ENCODE measurements at places on chromosomes 5 and 9.

DNA sequence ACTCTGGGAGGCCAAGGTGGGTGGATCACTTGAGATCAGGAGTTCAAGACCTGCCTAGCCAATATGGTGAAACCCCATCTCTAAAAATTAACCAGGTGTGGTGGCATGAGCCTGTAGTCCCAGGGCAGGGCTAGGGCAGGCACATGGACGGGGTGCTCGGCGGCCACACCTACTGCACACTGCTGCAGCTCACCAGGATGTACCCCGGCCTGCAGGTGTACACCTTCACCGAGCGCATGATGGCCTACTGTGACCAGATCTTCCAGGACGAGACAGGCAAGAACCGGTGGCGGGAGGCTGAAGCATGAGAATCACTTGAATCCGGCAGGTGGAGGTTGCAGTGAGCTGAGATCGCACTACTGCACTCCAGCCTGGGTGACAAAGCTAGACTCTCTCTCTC, 3.2 kb downstream of the ST6GALNAC4 start:
- DNase-seq = no peak

DNA sequence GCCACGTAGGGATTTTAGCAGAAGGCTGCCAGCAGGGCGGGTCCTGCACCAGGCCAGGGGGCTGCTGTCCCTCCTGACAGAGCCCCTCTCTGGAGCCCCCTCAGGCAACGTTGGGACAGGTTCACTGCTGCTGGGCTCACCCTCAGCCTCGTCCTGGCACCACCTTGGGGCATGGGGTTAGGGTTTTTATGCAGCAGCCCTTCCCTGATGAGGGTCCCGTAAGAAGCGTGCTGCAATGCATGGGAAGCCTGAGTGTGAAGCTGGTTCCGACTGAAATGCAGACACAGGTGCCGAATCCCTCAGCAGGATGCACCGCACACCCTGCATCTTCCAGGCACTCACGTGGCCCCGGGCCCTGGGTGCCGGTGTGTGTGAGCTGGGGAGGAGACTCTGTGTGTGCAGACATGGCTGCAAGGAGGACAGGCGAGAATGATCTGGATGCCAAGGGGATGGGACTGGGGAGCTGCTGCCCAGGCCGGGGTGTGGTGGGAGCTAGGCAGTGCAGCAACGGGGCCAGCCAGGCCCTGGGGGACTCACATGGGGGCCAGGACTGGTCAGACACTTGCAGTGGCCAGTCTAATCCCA, 27.1 kb downstream of the ZDHHC11B start:
- DNase-seq = no peak

DNA sequence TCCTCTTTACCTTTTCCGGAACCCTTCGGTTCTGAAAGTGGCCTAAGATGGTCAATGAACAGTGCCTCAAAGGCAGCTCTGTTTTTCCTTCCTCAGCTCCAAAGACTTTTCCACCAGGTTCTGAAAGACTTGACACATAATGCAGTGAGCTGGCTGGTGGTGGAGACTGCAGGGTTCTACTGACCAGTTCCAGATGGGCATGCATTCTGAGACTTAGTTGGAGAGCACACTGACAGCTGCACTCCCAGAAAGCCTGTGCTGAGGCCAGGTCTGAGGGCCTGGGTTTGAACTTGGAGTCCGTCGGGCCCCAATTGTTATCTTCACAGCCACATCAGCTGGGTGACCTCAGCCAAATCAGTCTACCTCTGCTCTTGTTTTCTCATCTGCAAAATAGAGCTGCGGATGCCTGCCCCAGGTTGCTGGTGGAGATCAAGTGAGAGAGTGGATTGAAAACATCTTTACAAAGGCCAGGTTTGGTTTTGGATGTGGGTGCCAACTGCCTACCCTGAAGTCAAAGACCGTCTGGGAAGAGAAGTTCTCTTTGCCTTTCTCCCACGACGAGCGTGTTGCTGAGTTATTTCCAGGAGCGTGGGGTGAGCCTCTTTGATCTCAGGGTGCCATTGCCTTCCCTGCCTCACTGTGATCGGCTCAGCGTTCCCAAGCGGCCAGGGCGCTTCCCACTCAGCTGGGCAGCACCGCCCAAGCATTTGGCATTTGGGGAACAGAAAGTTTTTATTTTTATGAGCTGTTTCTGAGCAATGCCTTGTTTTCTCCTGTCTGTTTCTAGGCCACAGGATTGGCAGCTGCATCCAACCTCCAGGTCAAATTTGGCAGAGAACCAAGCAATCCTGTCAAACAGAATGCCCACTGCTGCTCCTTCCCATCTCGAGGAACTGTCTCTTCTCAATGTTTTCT, 54.9 kb downstream of the RAD23B start:
- no peak for DNase-seq

DNA sequence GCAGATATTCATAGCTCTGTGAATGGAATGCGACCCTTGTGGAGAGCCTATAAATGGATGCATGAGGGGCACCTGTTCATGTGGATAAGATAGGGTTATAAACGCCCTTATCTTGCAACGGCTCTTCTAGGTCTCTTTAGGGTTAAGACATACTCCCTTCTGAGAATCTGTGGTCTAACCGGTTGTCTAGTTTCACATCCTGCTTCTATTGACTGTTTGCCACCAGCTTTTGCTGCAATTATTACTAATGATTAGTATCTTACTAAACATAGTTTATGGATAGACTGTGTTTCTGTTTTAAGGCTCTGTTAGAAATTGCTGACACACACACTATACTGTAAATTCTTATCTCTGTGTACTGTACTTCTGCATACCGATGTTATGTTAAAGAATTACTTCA, 198.9 kb upstream of the CYLC2 start:
- no peak for DNase-seq

- no peak for DNase-seq
Measured at GRCh38 chr9:77510666-77511065, 137.5 kb downstream of the GNA14 start.

- peak; percentile 34 for DNase-seq
Measured at GRCh38 chr5:132263548-132264261, 6.2 kb downstream of the PDLIM4 start.

GRCh38 chr9:91790917-91791316, 159.1 kb downstream of the ROR2 start:
- DNase-seq = no peak

DNA sequence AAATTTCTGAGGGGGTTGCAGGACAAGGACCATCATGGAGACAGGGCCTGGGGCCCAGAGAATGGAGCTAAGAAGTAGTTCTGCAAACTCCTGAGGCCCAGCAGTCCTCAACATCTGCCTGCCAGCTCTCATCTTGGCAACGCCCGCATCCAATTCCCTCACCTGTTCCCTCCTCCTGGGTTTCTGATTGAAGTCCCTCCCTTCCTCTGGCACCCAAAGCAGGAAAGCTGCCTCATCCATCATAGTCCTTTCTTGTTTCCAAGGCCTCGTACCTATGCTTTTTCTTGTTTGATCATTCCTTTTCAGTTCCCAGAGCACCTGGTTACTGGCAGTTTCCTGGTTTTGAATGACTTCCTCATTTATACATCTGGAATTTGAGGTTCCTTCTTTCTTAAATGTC, 181.3 kb downstream of the NR2F1-AS1 start:
- DNase-seq = no peak

- DNase-seq = peak; percentile 16
Measured at GRCh38 chr9:91782708-91783214, 167.3 kb downstream of the ROR2 start.

GRCh38 chr9:95495529-95495928, 21.2 kb downstream of the PTCH1 start:
- no peak for DNase-seq

- no peak for DNase-seq
Measured at GRCh38 chr9:135136481-135136880, 49.0 kb downstream of the OLFM1 start.

DNA sequence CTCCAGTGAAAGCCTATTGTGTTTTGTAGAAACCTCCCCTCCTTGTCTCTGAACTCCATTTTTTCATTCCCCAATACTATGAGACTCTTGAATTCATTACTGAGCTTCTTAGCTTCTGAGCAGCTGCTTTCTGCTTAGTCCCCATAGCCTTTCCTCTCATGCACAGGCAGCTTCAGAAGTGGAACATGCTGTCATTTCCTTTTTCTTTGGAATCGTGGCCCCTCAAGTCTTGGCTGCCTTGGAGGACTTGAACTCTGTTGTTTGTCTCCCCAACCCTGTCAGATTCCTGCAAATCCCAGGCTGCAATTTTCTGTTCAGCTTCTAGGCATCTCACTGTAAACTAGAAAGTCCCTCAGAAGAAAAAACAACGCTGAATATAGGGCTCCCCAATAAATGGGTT, 268.5 kb downstream of the ARRDC3 start:
- DNase-seq = no peak

DNA sequence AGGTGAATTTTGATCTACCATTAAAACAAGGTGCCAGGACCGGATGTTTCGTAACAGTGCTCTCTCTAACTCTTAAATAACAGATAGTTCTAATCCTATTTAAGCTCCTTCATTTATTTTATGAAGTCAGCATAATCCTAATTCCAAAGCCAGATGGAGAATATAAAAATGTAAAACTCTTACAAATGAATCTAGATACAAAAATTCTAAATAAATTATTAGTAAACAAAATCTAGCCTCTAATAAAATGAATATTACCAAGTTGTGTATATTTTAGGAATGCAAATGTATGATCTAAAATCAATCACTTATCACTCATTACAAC, 32.4 kb upstream of the IL33 start:
- no peak for DNase-seq

DNA sequence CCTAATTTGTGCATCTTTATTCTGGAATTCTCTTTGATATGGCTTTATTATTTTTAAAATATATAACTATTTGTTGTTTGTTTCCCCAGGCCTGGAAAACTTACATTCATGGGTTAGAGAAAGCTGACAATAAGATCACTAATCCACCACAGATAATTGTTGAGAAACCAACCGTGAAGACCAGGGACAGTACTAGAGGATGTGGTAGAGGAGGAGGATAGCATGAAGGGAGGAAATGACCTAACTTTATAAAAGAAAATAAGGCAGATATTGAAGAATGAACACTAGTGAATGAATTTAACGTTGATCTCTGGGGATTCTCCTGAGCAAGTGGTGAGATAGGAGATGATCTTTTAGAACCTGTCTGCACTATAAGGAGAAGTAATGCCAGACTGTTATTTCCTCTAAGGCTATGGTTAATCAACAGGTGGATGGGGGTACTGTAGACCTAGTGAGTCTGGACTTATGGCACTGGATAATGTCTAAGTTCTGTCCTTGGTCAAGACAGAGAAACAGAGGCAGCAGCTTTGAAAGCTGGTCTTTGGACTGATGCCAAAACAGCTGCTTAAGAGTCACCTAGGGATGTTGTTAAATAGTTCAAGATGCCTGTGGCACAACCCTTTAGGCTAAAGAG, 52.4 kb downstream of the NREP start:
- DNase-seq = no peak

GRCh38 chr9:137745541-137745991, 126.8 kb downstream of the EHMT1 start:
- no peak for DNase-seq

GRCh38 chr9:73402081-73403028, 250.7 kb downstream of the ANXA1 start:
- DNase-seq = no peak

DNA sequence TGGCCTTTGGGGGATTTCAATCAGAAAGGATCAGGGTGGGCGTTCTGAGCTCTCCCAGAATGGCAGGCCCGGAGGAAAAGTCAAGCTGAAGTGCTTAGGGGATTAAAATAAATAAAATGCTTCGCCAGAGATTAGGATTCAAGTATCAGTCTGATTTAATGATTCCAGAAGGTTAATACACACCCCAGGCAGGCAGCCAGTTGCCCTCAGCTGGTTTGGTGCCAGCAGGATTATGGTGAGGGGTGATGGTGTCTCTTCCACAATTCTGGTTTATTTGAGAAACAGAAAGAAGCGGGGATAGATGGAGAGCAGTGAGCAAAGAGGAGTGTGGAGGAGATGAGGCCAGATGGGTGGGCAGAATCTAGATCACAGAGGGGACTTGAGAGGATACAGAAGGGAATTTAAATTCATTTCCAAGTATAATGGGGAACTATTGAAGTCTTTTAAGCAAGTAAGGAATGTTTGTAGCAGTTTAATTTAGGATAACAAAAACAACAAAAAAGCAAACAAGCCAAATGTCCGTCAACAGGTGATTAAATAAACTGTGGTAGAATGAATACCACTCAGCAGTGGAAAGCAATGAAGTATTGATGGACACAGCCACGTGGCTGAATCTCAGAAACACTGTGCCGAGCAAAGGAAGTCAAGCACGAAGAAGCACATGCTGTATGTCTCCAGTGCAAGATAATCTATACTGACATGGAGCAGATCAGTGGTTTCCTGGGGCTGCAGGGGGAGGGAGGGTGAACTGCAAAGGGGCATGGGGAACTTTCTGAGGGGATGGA, 297.7 kb downstream of the MSX2 start:
- DNase-seq = no peak

- DNase-seq = no peak
Measured at GRCh38 chr9:127344368-127345000, 52.5 kb upstream of the SLC2A8 start.

- no peak for DNase-seq
Measured at GRCh38 chr5:172646716-172647285, 5.7 kb downstream of the NEURL1B start.

- DNase-seq = no peak
Measured at GRCh38 chr9:94135222-94135621, 51.0 kb downstream of the PTPDC1 start.

DNA sequence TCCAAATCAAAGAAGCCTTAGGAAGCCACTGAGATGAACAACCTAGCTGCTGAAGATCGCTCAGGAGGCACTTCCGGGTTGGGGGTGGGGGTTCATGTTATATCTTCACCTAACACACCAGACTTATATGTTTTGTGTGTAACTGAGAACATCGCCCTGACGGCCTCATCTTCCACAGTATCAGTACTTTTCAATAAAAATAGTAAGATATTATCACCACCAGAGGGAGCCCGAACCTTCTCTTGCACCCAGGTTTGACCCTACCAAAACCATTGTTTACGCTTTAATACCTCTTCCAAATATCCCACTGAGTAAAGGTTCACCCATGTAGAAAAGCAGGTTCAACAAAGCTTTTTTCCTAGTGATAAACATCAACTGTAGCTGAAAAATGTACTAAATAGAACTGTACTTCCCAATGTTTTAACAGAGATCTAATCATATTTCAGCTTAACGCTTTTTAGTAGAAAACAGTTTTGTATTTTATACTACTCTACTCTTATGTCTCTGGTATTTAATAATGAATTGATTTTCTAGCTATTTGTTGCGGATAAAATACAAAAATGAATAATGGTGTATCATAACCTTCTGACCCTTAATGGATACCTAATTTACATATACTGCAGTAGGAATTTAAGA, 244.0 kb downstream of the EPB41L4A start:
- DNase-seq = no peak

DNA sequence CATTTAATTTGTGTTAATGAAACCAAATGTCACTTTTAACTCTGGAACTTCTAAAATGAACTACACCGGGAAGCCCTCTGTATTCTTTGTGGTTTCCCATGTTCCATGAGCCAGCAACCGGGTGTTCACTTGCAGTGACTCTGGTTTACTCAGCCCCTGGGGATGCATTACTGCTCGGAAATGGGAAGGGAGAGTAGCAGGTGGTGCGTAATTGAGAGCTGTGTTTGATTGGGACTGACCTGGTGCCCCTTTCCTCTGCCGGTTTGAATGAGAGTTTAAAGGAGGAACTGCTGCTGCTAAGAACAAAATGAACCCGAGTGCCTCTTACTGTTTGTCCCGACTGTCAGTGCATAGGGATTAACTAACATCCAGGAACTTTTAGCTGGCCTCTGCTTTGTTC, 100.1 kb upstream of the DHFR start:
- no peak for DNase-seq
